ENCODE measurements at places on chromosomes 6 and 20. TPM values are rescaled to one million over a fixed set of nuclear protein-coding genes. Genes with fewer than 3 reads are reported as not detected.

The FAM83C gene
- not detected for total RNA-seq

The SLC17A1 gene
- total RNA-seq = not detected

The SLC35B3 gene
- 12.2 TPM for total RNA-seq

The TCP11 gene
- not detected for total RNA-seq

The C20orf202 gene
- total RNA-seq = not detected

The SIGLEC1 gene
- total RNA-seq = not detected

The HLA-G gene
- total RNA-seq = not detected

The MACROD2 gene
- total RNA-seq = under 0.01 TPM

The HSPA1L gene
- total RNA-seq = 0.87 TPM

The MUC21 gene
- not detected for total RNA-seq

The HLA-DRA gene
- total RNA-seq = not detected

The UNC5CL gene
- total RNA-seq = under 0.01 TPM

The FAXC gene
- total RNA-seq = 1.3 TPM

The KIAA0408 gene
- not detected for total RNA-seq

The CALHM4 gene
- total RNA-seq = 0.22 TPM

The PAK5 gene
- not detected for total RNA-seq

The HUS1B gene
- total RNA-seq = 0.79 TPM

The CNKSR3 gene
- 8.1 TPM for total RNA-seq

The AVP gene
- total RNA-seq = not detected

The ESR1 gene
- total RNA-seq = under 0.01 TPM

The HEY2 gene
- 0.22 TPM for total RNA-seq

The C6orf52 gene
- 0.22 TPM for total RNA-seq

The ELOVL4 gene
- total RNA-seq = under 0.01 TPM

The PERP gene
- total RNA-seq = 21.6 TPM

The DCDC2 gene
- not detected for total RNA-seq

The SIRPD gene
- not detected for total RNA-seq

The MEI4 gene
- total RNA-seq = not detected

The RAET1E gene
- under 0.01 TPM for total RNA-seq

The BTN1A1 gene
- total RNA-seq = not detected

The SNAP25 gene
- total RNA-seq = 0.22 TPM

The CLPSL1 gene
- total RNA-seq = not detected

The KCNQ2 gene
- not detected for total RNA-seq

The ATXN1 gene
- total RNA-seq = 8.7 TPM

The NTSR1 gene
- under 0.01 TPM for total RNA-seq

The TEAD3 gene
- total RNA-seq = 0.20 TPM

Measured in lung microvascular endothelial cell (primary cell).